ENCODE measurements at places on chromosomes 13 and 19. TPM values are rescaled to one million over a fixed set of nuclear protein-coding genes. Genes with fewer than 3 reads are reported as not detected.

The C19orf47 gene
- total RNA-seq: 88.2 TPM

The NOVA2 gene
- total RNA-seq: 1.5 TPM

The CLEC4M gene
- not detected for total RNA-seq

The ADGRE3 gene
- not detected for total RNA-seq

The ZNF90 gene
- 0.79 TPM for total RNA-seq

The ATXN8OS gene
- total RNA-seq: not detected

The IL11 gene
- not detected for total RNA-seq

GRCh38 chr13:113607056-113607888, 22.7 kb downstream of the TFDP1 start:
- no peak overlapping the region for H3K27ac ChIP-seq
- DNase-seq: no peak
- no peaks in the 10 kb centered on the region for H3K27me3 ChIP-seq
- no peak overlapping the region for H3K4me3 ChIP-seq
- no peaks in the 10 kb centered on the region for H3K4me1 ChIP-seq

DNA sequence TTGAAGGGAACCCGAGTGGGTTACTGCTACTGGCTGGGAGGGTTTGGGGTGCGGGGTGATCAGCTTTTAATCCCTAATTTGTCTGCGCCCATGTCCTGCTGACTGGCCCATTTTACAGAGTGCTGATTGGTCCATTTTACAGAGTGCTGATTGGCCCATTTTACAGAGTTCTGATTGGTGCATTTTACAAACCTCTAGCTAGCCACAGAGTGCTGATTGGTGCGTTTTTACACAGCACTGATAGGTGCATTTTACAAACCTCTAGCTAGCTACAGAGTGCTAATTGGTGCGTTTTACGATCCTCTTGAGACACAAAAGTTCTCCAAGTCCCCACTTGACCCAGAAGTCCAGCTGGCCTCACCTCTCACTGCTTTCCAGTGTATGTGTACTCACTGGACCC, 43.2 kb downstream of the MTMR6 start:
- no peak overlapping the region for H3K27ac ChIP-seq
- H3K36me3 ChIP-seq: no peaks in the 10 kb centered on the region
- H3K4me1 ChIP-seq: no peaks in the 10 kb centered on the region
- DNase-seq: no peak
- no peaks in the 10 kb centered on the region for H3K27me3 ChIP-seq

- no peaks in the 10 kb centered on the region for H3K4me1 ChIP-seq
- H3K4me3 ChIP-seq: no peak overlapping the region
- no peaks in the 10 kb centered on the region for H3K27me3 ChIP-seq
- no peaks in the 10 kb centered on the region for H3K36me3 ChIP-seq
Observed at GRCh38 chr13:103315711-103316110, 249.5 kb upstream of the SLC10A2 start.

- H3K4me1 ChIP-seq: no peaks in the 10 kb centered on the region
- H3K27me3 ChIP-seq: no peaks in the 10 kb centered on the region
- no peaks in the 10 kb centered on the region for H3K36me3 ChIP-seq
- H3K4me3 ChIP-seq: no peak overlapping the region
- no peak for DNase-seq
Observed at GRCh38 chr13:24141333-24141910, 19.1 kb upstream of the SPATA13 start.

DNA sequence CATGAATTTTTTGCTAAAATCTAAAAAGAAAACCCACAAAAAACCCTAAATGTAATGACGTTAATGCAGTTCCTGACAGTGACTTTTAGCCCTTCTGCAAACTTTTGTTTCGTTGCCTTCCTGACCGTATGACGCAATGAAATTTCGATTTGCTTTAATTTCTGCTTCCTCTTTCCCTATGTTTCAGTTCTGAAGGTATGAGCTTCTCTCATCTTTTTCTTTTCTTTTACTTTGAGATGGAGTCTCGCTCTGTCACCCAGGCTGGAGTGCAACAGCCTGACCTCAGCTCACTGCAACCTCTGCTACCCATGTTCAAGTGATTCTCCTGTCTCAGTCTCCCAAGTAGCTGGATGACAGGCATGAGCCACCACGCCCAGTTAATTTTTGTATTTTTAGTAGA, 6.1 kb upstream of the LILRA5 start:
- no peak overlapping the region for H3K4me3 ChIP-seq
- no peaks in the 10 kb centered on the region for H3K4me1 ChIP-seq
- H3K36me3 ChIP-seq: no peaks in the 10 kb centered on the region
- H3K27me3 ChIP-seq: no peaks in the 10 kb centered on the region
- no peak for DNase-seq
- H3K27ac ChIP-seq: no peak overlapping the region

DNA sequence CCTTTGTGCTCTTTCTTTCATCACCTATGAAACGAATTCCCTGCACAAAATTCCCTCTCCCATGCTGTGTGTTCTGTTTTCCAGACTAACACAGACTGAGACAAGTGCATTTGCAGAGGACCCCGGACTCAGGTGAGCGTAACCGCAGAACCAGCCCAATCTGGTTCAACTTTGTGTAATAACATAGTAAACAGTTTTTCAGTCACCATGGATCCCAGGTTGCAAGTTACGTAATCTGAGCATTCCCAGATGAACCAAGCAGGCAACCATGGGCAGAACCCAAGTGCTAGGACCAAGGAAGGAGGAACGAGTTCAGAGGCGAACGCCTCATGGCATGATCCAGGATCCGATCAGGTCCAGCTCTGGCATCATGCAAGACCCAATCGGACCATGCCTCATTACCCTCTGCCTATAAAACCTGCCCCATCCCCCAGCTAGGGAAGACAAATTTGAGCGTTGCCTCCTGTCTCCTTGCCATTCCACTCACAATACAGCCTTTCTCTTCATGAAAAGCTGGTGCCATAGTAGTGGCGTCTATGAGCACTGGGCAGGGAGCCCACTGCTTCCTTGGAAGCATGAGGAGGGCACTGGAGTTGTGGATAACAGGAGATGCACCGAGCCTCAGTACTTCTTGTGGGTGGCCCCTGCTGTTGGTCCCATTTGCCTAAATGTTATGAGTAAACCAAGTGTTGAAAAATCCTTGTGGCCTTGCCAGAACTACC, 107.6 kb downstream of the ABCC4 start:
- no peak overlapping the region for H3K27ac ChIP-seq
- H3K36me3 ChIP-seq: no peaks in the 10 kb centered on the region
- H3K27me3 ChIP-seq: no peaks in the 10 kb centered on the region
- H3K4me3 ChIP-seq: no peak overlapping the region

DNA sequence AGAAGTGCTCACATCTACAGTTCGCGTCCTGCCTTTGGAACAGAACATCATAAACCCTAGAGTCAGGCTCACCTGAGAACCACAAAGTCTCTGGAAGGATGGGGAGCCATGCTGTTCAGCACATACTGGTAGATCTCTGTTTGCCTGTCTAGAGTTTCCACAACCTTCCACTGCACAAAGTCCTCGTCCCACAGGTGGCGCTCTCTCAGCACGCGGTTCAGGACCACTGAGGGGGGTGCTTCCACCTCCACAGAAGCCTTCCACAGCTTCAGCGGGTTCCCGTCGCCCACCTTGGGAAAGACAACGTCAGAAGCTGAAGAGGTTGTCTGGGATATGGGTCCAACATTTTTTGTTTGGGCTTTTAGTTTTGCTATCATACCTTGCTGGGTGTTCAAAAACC, 93.6 kb downstream of the KL start:
- no peak for DNase-seq
- H3K4me1 ChIP-seq: no peaks in the 10 kb centered on the region
- no peak overlapping the region for H3K4me3 ChIP-seq
- peaks cover 72% of the 10 kb centered on the region for H3K36me3 ChIP-seq
- no peaks in the 10 kb centered on the region for H3K27me3 ChIP-seq
